ENCODE measurements at places on chromosomes 2 and 18.
A peak's percentile ranks its signal among the peaks of the same experiment; 100 is the strongest.

- DNase-seq: no peak
Measured at GRCh38 chr2:223238301-223238700, 186.3 kb downstream of the KCNE4 start.

DNA sequence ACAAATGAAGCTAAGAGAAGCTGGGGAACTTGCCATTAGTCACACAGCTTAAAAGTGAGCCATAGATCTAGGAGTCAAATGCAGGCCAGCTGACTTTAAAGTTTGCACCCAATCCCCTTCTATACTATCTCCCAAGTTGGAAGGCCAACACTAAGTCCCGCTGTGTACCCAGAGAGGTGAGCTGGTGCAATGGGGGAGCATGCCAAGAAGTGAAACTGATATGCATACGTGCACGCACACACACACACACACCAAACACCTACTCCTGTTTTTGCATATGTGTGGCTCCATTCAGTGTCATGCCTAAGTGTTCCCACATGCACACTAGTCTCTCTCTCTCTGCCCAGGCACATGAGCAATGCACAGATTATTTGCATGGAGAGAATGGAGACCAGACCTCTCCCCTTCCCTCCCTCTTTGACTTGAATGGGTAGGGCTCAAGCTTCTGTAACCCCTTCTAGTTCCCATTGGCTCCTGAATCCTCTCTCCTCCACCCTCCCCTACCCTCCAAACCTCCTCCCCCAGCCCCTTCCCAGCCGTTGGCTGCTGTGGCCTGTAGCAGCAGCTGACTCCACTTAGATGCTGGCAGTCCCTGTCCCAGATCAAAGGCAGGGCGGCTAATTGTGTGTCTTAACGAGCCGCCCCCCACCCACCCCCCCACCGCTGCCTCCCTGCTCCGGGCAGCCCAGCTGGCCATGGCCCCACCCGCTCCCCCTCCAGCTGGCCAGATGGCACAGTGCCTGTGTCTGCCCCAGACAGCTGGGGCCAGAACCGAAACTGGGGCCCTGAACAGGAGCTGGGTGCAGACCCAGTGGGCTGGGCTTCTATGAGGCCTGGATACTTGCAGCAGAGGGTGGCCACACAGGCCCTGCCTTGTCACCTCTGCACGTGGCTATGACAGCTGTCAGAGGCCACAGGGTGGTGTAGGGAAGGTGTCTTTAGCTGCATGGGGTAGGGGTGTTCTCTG is 5.6 kb downstream of the WNT10A start:
- peak; percentile 74 for DNase-seq

- no peak for DNase-seq
Measured at GRCh38 chr2:118310681-118311429, 222.6 kb downstream of the INSIG2 start.

- no peak for DNase-seq
Measured at GRCh38 chr2:107582487-107582886, 244.2 kb upstream of the RGPD4 start.

DNA sequence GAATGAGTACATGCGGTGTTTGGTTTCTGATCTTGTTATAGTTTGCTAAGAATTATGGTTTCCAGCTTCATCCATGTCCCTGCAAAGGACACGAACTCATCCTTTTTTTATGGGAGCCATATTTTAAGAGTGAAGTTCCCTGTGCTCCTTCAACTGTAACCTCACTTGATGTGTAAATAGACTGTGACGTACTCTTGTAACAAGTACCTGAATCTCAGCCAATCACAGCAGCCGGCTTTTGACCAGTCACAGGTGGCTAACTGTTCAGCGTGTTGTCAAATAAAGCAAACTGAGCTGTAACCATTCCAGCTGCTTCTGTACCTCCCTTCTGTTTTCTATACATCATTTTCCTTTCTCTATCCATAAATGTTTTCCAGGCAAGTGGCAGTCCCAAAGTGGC is 774.3 kb upstream of the HS6ST1 start:
- DNase-seq: no peak

DNA sequence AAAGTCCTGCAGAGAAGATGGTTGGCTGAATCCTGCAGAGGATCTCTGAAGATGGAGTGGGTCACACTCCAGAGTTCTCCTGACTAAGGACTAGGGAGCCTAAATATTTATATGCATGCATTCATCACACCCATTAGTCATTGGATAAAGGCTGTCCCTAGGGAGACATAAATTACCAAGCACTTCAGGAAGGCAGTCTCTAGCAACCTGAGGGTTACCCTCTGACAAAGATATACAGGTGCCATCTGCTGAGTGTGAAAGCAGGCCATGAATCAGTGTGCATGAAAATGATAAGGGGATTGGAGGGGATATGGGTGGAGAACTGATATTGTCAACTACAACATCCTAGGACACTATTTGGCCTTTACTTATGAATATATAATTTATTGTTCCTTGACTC is 294.8 kb upstream of the DDX18 start:
- no peak for DNase-seq

- no peak for DNase-seq
Measured at GRCh38 chr2:118808429-118808809, 39.0 kb downstream of the EN1 start.

GRCh38 chr2:149562324-149562723 is 25.3 kb downstream of the MMADHC start:
- DNase-seq: no peak

- no peak for DNase-seq
Measured at GRCh38 chr2:170340693-170341068, 162.7 kb downstream of the MYO3B start.

GRCh38 chr2:169997140-169997887 is 170.1 kb downstream of the UBR3 start:
- DNase-seq: no peak

GRCh38 chr18:62539284-62540165 is 16.7 kb downstream of the ZCCHC2 start:
- DNase-seq: no peak

GRCh38 chr2:119255760-119256581 is 32.3 kb downstream of the STEAP3 start:
- DNase-seq: peak; percentile 69

DNA sequence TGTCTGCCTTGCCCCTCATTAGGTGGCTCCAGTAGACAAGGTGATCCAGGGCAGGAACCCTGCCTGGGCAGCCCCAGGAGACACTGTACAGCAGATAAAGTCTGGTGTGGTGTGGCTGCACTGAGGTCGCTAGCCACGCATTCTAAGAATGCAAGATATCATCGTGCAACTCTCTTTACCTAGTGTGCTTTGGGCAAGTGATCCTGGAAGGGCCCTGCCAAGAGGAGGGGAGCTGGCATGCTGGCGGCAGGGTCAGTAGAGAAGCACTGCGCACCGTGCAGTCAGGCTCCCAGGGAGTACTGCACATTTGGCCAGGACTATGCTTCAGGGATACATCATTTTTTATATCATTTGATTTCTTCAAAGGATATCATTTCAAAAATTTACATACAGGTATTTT is 195.3 kb upstream of the SMAD2 start:
- DNase-seq: no peak

GRCh38 chr18:78766651-78767533 is 212.7 kb upstream of the SALL3 start:
- no peak for DNase-seq

DNA sequence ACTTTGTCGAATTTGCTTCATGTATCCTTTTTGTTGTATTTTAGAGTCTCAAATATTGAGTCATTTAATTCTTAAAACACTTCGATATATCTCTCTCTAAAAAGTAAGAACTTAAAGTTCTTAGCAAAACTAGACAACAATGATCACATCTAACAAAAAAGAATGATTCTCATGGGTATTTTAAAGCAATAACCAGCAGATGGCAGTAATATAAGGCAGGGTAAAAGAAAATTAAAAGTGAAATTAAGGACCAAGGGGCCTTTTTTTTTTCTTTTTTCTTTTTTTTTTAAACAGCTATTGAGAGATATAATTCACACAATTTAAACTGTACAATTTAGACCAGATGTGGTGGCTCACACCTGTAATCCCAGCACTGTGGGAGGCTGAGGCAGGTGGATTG is 9.9 kb upstream of the AOX1 start:
- DNase-seq: no peak

DNA sequence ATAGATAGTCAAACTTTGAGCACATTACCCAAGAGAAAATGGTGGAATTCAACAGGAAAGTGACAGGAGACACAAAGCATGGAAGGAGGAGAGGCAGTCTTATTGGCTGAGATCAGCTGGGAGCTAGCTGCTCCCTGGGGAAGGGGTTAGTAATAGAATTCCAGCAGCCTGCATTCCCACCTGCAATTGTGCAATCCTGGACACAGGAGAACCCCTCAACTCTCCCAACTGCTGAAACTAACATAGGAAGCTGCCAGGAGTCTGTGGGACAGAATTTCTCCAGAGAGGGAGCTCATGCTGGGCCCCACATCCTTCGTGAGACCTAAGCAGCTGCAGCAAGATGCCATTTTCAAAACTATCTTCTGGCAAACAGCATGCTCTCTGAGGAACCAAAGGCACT is 69.8 kb upstream of the ACVR1C start:
- no peak for DNase-seq

- DNase-seq: no peak
Measured at GRCh38 chr2:222943820-222944219, 83.0 kb downstream of the ACSL3 start.

DNA sequence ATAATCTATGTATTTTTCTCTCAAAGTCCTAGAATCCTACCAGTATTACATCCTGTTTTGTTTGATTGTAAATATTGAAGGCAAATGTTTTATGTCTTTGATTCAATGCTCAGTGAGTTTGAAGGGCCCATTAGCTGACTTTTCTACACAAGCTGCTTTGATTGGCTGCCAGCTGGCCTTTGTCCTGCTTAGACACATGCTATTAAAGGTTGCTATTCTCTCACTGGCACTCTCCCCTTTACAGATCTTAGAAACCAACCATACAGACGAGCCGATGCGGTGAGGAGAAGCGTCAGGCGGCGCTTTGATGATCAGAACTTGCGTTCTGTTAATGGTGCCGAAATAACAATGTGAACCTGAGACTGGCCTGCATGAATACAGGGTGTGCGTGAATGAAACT is 69.7 kb downstream of the PRPF40A start:
- peak; percentile 75 for DNase-seq

DNA sequence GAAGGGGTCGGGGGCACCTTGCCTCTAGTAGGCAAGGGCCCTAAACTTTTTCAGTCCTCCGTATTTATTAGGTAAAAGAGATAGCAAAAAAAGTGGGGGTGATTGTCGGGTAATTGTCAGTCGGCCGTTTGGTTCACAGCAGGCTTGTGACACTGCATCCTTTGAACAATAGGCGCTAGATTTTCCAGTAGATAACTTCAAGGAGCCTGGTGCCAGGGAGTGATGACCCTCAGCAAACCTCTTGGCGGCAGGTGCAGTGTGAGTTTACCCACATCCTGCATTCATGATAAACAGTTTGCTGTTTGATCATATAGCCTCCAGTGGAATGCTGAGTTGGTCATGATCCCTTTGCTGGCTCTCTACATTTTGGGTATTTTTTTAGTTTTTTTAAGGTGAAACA is 22.9 kb downstream of the SERPINB8 start:
- DNase-seq: no peak

DNA sequence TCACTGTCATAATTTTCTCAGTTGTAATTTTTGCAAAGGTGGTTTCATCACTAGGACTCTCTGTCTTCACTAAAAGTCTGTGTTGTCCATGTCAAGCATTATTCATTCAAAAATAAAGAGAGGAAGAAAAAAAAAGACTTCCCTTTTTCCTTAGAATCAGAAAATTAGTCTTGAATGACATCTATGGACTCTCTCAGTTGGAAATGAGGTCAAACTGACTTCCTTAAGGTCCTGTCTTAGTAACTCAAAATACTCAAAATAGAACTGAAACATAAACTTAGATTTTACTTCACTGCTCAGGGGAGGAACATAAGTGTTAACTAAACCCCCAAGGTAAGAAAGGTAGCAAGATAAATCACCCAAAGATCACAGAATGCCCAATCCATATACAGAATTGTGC is 2.2 kb upstream of the ZNF407 start:
- DNase-seq: no peak

- peak; percentile 50 for DNase-seq
Measured at GRCh38 chr2:45651415-45652089, at the start of gene PRKCE. Gene PRKCE (plus strand): TSS chr2:45651675.

DNA sequence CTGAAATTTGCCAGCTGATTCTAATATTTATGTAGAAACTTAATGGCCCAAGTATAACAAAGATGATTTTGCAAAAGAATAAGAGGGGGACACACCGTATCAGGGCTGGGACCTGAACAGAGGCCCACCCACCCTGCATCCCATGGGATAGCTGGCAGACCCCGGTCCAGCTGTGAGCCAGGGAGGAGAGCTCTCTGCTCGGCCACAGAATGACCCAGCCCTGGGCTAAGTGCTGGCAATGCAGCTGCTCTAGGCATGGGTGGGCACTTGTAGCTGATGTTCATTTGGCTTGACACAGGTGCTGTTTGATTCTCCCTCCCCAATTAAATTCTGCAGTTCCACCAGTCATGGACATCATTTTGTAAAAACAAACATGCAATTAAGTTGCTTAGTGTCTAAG is 522.8 kb upstream of the RAB6C start:
- no peak for DNase-seq

DNA sequence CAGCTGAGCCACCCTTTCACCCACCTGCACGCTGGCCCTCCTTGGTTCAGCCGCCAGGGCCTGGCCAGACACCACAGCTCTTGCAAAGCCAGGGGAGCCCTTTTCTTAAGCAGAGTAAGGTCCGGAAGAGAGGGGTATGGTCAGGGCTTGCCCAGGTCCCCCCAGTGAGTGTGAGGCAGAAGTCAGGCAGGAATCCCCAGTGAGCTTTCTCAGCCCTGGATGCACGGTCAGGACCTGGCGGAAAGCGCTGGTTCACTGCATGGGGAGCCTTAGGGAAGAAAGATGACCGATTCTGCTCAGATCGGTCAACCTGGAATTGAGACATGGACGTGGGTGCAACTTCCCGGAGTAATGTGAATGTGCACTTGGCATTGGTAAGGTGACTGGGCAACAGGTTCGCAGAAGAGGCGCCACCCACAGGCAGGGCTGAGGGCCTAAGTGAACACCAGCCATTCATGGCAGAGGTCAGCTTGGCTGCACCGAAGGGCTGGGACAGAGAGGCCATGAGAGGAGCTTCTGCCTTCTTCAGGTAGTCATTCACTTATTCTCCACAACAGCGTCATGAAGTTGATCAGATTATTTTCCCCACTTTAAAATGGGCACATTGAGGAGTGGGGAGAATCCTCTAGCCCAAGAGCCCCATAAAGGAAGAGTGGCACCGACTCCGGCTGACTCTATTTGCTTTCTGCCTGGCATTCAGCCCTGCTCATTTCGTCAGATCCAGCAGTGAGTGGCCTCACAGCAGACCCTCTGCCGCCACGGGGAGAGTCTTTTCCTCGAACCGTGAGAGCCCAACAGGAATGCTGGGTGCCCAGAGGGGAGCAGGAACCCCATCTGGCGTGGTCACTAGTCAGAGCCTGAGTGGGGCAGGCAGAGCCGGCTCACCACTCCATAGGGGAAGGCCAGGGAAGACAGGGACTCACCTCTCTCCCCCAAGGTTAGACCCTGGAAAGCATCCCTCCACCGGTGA is 35.8 kb downstream of the SCTR start:
- DNase-seq: no peak

GRCh38 chr2:65390134-65390533 is 42.3 kb downstream of the SPRED2 start:
- no peak for DNase-seq

GRCh38 chr18:9147440-9148202 is 11.0 kb downstream of the ANKRD12 start:
- DNase-seq: peak; percentile 81

All from Ammon's horn (tissue), 1 donor.